ENCODE measurements at places on chromosomes 6 and 20.

- no peak for DNase-seq
Measured at GRCh38 chr6:166739976-166740318, 112.9 kb upstream of the RPS6KA2 start.

GRCh38 chr6:56685102-56685733, 42.5 kb upstream of the DST start:
- DNase-seq: no peak

DNA sequence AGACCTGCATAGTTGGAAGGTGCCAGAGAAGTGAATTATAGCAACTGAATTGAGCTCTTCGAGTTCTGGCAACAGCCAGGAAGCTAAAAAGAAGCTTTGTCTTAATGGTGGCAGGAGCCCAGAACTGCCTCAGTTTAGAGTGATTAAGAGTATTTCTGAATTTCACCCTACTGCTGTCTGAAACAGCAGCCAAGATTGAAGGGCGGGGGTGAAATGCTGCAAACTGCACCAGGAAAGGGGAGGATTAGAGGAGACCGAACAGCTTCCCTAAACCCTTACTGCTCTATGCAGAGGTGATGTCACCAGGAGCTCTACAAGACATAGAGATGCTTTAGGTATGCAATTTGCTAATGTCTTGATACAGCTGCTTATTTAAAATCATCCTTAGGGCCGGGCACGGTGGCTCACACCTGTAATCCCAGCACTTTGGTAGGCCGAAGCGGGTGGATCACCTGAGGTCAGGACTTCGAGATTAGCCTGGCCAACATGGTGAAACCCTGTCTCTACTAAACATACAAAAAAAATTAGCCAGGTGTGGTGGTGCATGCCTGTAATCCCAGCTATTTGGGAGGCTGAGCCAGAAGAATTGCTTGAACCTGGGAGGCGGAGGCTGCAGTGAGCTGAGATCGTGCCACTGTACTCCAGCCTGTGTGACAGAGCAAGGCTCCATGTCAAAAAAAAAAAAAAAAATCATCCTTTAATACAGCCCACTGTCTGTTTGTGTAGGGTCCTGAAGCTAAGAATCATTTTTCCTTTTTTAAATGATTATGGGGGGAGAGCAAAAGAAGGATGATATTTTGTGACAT, 91.7 kb upstream of the IYD start:
- DNase-seq: no peak

DNA sequence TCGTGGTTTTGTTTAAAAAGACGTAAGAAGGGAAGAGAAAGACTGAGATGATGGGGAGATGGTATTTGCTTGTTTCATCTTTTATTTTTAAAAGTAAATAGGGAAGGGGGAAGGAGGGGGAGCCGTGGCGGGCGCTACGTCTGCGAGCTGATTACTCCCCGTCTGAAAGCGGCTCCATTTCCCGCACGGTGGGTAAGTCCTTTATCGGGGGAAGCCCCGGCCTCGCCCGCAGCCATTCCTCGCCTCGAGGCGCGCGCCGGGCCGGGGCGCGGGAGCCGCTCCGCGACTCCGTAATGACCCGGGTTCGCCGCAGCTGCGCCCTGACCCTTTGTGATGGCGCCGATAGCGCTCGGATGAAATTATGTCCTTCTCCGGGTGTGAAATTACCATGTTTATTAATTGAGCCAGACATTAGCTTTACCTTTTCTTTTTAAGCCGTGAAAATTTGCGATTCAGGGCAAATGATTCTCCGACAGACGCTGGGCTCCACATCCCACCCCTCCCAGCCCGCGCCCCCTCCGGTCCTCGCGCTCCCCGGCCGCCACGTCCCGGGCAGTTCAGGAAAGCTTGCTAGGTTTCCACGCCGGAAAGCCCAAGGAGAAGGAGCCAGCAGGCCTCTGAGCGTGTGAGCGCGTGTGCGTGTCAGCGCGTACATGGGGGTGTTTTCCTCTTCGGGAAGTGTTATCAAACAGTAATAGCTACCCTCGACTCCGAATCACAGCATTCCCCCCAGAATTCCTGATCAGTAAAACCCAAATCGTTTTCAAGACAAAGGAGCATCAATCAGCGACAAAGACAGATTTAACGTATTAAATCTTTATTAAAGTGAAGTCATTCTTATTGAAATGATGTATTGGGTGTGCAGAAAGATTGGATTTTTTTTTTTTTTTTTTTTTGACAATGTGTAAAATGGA, 30.0 kb downstream of the TFAP2A start:
- DNase-seq: no peak

- no peak for DNase-seq
Measured at GRCh38 chr20:38883981-38884733, 42.1 kb upstream of the FAM83D start.

- no peak for DNase-seq
Measured at GRCh38 chr6:44737829-44738528, 350.5 kb downstream of the CDC5L start.

DNA sequence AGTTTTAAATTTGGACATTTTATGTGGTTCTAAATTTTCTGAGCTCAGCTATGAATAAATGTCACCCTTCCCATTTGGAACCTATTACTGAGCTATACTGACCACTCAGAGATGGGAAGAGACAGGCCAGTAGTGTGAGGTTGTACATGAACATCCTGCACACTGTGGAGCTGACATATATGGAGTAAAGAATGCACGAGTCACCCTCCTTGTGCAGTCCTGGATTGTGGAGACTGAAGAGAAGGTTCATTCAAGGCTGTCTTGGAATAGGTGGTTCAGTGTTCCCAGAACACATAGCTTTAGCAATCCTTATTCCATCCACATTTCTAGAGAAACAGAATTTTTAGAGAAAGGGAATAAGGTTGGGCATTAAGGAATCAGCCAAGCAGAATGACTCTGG, 50.3 kb upstream of the OGFRL1 start:
- no peak for DNase-seq

DNA sequence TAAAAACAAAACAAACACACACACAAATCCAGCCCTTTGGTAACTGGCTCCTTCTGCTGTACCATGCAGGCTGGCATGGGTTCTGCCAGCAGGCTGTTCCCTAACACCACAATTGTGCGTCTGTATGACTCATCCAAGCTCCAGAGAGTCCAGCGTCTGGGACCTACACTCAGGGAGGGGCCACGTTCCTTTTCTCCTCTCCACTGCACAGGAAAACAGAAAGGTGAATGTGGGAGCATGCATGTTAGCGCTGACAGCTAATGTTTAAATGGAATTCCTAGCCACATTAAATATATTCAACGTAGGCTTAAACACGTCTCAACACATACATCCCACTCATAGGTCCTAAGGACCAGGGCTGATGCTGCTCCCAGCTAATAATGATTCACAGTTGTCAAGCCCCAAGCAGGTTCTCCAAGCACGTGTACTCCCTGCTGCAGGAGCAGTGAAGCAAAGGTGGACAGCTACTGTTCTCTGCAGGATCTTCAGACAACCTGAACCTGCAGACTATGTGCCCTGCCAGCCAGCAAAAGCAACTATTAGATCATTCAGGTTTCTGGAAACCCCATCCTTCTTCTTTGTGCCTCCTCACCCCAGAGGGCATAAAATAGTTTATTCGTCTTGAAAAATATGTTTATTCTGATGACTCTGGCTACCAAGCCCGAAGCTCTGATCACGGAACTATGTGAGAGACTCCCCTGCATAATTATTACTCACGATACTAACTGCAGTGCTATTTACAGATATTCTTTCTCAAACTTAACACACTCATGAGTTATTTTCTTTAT, 20.9 kb downstream of the MAP1LC3A start:
- DNase-seq: no peak

DNA sequence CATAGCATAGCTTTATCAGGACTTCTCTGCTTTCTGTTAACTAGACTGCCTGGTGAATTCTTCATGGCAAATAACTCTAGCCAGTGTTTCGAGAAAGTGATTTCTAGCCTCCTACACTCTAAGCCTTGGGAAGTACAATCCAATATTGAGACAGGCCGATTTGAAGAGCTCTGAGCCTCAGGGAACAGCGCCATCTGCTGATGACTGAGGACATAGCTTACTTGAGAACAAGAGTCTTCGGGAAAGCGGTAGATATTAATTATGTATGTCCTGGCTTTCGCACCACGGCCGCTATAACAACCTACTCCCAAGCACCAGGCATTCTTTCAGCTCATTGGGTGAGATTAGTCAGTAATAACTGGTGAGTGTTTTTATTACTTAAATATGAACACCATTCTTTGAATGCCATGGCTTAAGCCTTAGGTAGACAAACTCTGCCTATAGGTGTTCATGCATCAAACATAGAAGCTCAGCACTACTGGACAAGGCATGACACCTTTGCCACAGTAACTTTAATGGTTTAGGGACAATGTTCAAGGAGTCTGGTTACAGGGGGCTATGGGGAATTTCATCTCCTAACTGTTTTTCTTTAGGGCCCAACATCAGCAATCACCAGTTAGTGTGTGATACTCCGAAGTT, 518.6 kb downstream of the BMP2 start:
- DNase-seq: no peak

GRCh38 chr6:45265246-45265645, 62.9 kb upstream of the RUNX2 start:
- no peak for DNase-seq

DNA sequence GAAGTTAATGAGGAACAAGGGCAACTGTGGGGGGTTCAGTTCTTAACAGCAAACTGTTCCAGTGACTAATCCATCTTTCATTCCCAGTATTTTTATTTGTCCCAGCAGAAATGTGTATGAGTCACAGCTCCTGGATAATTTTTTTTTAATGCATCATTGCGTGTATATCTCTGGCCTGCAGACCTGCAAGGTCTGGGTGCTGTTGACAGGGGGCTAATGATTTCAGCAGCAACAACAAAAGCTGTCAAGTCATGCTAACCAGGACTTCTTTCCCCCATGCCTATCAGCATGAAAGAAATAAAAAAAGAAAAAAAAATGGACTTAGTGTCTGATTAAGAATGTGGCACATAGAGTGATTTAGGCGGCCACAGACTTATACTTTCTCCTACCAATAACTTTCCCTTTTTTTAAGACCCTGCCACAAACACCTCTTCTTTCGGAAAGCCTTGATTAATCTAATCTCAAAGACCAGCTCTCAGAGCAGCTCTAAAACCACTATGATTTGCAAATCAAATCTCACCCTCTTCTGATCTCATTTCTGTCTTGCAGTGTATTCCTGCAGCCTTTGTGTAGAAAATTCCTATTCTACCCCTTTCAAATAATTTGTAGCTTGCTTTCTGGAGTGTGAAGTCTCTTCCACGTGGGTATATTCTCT, 14.2 kb upstream of the PREX1 start:
- DNase-seq: no peak

DNA sequence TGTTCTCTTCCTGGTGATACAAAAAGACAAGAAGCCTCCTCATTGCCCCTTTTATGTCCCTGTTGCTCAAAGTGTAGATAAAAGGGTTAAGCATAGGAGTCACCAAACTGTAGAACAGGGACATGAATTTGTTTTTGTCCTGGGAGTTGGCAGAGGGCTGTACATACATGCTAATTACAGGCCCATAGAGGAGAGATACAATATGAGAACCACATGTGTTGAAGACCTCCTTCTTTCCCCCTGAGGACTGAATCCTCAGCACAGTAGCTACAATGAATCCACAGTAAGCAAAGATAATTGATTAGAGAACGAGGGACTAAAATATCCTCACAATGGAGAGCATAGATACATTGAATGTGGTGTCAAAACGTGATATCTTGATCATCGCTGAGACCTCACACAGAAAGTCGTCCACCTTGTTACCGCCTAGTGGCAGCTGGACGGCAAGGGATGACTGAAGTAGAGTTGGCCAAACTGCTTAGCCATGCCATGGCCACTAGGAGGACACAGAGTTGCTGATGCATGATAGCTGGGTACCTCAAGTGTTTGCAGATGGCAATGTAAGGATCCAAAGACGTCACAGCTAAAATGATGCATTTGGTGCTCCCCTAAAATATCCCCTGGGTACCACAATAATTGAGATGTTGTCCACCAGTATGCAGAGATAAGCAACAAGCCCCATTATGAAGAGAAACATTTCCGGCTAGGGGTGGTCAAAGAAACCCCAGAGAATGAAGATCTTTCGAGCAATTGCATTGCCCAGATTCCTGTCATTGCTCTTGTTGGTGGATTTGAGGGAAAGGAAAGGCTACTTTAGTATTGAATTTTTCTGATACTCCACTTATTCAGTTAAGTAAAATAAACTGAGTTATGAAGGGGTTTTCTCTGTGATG, 15.0 kb downstream of the OR2B3 start:
- DNase-seq: no peak

- no peak for DNase-seq
Measured at GRCh38 chr20:12849225-12849910, 159.4 kb upstream of the SPTLC3 start.

- no peak for DNase-seq
Measured at GRCh38 chr20:6882561-6883291, 115.2 kb downstream of the BMP2 start.

DNA sequence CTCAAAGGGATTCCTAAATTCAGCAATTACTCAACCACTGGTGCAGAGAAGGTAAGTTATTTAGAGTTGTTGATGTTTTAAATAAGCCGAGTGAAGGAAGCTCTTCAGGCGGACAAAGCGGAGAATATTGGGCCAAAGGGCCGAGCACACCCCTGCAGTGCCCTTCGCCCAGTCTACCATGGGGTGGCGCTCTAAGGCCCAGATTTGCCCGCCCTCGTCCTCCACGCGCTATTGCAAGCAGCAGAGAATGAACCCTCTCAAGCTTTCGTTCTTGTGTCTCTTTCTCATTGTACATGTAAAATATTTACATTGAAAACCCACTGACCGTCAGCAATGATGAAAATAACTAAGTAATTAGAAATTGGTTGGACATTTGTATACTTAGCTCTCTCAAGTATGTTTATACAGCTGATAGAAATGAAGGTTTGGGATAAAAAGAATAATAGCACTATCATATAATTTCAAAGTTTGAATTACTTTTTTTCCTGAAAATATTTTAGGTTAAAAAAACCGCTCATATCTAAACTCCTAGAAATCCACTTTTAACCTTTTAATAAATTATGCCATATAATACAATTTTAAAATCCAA, 195.0 kb upstream of the CEP162 start:
- no peak for DNase-seq

GRCh38 chr20:45095805-45096238, 5.1 kb downstream of the KCNS1 start:
- DNase-seq: peak; percentile 28

DNA sequence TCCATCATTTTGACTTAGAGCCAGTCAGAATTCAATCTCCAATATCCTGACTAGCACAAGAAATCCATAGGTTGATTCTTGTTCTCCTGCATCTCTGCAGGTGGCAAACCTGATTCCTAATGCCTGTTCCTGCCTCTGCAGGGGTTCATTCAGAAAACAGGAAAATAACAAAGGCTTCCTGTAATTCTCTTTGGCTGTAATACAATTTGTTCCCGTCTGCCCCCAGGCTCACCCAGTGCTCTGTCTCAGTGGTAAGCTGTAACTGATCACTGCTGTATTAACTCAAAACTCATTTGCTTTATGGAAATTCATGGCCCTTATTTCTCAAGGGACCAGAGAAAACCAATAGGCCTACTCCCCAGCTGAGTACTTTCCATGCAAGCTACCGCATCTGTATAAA, 88.6 kb downstream of the OPRM1 start:
- DNase-seq: no peak

DNA sequence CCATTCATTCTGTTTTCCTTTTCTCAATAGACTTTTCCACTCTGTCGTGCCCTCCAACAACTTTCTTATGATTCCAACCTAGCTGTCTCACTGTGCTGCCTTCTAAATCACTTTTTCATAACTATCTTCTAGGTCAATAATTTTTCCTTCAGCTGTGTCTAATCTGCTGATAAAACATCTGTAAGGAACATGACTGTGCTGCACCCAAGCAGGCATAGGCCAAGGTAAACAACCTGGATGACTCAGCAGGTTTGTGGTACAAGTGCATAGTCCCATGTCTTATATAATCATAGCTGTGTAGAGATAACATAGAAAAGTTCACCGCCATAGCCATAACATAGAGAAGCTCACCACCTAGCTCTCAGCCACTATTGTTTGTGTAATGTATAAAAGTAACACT, 332.3 kb downstream of the PLCB1 start:
- DNase-seq: no peak

Data from central memory CD8-positive, alpha-beta T cell (primary cell).